ENCODE measurements at places on chromosomes 2 and 18.

DNA sequence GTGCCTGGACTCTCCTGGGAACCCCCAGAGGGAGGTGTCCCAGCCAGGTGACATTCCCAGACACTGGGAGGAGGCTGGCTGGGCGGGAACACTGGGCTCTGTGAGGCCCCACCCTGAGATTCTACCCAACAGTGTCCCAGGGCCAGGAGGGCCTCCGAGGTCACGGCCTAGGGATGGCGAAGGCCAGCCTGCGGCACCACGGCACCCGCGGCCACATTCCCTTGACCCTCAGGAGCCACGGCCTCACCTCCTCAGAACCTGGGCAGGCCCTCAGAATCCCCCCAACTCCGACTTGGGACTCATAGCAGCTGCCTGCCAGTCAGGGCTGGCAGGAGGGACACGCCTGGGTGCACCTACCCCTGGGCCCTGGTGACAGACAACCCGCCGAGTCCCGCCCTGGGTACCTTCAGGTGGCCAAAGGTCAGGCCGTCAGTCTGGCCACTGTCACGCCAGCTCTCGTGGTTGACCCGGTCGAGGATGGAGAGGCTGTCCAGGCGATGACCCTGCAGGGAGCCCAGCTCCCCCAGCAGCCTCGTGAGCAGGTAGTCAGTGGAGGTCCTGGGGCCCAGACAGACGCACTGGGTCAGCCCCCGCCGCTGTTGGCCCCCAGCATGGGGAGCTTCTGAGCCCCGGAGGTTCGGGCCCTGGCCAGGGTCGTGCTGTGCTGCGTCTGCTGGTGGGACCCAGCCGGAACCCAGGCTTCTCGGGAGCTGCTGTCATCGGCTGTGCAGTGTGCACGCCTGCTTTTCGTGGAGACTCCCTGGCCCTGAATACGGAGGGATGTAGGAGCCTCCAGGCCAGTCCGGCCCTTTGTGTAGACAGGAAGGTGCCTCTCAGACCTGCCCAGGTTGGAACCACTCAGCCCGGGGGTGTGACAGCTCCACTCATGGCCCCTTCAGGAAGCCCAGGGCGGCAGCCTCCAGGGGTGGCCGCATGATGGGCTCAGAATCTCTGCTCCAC lies 6.1 kb downstream of the MAB21L4 start:
- DNase-seq: no peak

DNA sequence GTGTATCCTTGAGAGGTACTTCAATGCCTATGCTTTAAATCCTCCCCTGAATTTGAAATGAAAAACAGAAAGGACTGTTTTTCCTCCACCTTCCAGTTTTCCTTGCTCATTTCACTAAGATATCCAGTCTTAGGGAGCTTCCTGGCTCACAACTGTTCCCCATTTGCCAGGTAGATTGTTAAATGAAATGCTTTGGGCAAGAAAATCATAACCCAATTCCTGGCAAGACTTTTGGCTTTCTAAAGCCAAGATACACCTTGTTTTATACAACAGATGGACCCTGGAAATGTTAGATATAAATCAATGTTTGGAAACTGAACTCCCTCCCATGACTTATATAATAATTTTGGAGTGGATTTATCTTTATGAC lies 3.6 kb upstream of the CHMP3 start:
- no peak for DNase-seq

DNA sequence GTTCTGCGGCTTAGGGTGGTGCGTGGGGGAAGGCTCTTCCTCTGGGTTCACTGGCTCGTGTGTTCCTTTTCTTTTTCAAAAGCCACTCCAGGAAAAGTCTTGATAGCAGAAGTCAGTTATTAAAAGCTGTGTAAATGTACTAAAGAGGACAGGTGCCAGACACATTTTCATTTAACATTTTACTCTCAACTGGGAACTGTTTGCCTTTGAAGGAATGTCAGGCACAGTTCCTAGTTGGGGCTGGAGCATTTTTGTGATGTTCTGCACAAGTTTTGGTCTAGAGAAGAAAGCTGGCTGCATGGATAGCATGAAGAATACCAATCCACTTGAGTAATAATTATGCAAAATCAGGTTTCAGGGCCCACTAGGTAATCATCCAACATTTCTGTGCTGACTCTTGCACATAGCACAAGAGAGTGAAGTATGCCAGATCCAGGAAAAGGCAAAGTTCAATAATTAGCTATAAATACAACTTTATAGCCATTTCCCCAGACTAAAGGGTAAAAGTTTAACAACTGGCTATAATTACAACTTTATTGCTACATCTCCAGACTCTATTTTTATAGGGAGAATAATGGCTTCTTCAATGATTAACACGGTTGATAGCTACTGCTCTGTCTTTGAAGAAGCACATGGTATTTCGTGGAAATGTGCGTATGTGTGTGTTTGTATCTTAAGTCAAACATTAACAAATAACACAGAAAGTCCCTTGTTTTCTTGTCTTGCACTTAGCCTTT lies 16.2 kb downstream of the SCYGR8 start:
- no peak for DNase-seq

- DNase-seq: no peak
Observed at GRCh38 chr2:75517547-75518230, 43.0 kb downstream of the EVA1A start.

DNA sequence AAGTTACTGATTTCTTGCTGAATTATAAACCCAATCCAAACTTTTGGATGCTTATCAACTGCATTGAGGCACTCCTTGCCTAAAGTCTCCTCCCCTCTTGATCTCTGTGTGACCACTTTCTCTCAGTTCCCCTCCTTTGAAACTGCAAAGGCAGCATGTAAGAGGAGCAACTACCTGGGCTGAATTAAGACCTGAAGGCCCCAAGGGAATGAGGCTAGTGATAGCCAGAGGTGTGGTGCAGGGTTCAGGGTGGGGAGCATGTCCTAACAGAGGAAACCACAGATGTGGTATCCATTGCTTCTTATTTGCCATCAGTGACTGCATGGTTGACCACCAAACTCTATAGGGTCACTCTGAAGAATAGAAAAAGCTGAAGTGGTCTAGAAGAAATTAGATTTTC lies 557.9 kb downstream of the TNS1 start:
- no peak for DNase-seq

- no peak for DNase-seq
Observed at GRCh38 chr2:149180226-149180875, 141.9 kb downstream of the LYPD6B start.

- no peak for DNase-seq
Observed at GRCh38 chr2:213016984-213017351, 134.4 kb downstream of the IKZF2 start.

DNA sequence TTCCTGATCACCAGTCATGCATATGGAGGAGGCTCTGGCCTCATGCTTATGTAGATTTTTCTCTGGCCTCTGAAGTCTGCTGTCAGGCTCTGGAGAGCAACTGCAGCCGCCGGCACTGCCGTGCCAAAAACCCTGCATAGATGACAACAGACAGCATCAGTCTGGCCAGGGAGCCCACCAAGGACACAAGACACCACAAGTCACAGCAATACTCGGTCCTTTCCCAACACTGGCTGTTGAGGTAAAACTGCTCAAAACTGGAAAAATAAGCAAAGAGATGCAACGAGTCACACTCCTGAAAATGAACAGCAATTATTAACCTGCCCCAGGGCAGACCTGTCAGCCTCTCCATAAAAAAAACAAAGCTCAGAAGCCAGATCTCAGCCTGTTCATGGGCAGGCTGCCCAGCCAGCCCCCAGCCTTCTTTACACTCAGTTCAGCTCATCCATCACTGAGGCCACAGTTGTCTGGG lies 186.0 kb upstream of the RAB6C start:
- DNase-seq: no peak

DNA sequence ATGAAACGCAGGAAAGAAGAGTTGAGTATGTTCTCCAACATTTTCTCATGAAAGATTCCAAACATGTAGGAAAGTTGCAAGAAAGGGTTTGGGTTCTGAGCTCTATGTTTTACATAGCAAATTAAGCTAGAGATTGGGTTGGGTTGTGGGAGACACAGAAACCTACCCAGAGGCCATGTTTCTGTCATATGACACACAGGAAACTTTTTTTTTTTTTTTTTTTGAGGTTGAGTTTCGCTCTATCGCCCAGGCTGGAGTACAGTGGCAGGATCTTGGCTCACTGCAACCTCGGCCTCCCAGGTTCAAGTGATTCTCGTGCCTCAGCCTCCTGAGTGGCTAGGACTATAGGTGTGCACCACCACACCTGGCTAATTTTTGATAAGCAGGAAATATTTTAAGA lies 57.6 kb downstream of the DOCK10 start:
- no peak for DNase-seq
